ENCODE measurements at places on chromosomes 16 and 17. TPM values are rescaled to one million over a fixed set of nuclear protein-coding genes. Genes with fewer than 3 reads are reported as not detected.

DNA sequence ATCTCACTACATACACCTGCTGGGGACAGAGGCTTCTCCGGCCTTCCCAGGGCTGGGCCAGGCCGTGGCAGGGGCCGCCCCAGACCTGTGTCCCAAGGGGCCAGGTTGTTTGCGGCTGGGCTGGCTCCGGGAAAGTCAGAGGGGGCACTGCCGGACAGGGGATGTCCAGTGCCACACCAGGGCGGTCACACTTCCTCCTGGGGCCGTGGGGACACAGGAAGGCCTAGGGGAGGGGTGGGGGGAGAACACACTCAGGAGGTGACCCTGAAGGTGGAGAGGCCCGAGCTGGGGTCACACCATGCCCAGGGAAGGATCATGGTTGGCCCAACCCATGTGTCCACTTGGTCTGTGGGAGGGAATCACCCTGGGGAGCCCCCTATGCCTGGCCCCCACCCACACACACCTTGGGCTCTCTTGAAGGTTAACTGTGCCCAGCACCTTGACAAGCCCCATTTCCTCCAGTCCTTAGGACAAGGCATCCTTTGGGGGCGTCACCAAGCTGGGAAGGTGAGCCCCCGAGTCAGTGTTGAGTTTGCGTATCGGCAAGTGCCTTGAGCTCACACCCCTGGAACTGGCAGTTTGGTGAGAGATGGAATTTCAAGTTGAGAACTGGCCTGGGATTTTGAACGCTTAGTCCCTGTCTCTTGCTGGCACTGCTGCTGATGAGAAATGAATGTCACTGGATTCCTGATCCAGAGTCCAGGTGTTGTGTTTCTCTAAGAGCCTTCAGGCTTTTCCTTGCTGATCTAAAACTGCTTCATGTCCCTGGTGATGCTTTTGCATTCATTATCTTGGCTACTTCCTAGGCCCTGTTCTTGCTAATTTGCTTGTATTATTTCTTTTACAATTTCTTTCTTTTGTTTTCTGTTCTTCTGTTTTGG, 7.7 kb upstream of the ACTG1 start:
- no peak for DNase-seq
- H3K27ac ChIP-seq: no peak overlapping the region
- H3K27me3 ChIP-seq: no peaks in the 10 kb centered on the region
- H3K4me3 ChIP-seq: no peak overlapping the region
- H3K36me3 ChIP-seq: no peaks in the 10 kb centered on the region

GRCh38 chr17:51251010-51251409, 8.8 kb downstream of the MBTD1 start:
- no peak for DNase-seq
- peak overlapping the region; percentile 24 for H3K27ac ChIP-seq
- H3K36me3 ChIP-seq: peaks cover 32% of the 10 kb centered on the region
- H3K4me3 ChIP-seq: no peak overlapping the region
- peaks cover 19% of the 10 kb centered on the region for H3K4me1 ChIP-seq

PRDM7 gene
- total RNA-seq: not detected

- no peak for DNase-seq
- H3K4me3 ChIP-seq: no peak overlapping the region
- H3K4me1 ChIP-seq: no peaks in the 10 kb centered on the region
Measured at GRCh38 chr17:29068818-29069217, 25.9 kb downstream of the PIPOX start.

DNA sequence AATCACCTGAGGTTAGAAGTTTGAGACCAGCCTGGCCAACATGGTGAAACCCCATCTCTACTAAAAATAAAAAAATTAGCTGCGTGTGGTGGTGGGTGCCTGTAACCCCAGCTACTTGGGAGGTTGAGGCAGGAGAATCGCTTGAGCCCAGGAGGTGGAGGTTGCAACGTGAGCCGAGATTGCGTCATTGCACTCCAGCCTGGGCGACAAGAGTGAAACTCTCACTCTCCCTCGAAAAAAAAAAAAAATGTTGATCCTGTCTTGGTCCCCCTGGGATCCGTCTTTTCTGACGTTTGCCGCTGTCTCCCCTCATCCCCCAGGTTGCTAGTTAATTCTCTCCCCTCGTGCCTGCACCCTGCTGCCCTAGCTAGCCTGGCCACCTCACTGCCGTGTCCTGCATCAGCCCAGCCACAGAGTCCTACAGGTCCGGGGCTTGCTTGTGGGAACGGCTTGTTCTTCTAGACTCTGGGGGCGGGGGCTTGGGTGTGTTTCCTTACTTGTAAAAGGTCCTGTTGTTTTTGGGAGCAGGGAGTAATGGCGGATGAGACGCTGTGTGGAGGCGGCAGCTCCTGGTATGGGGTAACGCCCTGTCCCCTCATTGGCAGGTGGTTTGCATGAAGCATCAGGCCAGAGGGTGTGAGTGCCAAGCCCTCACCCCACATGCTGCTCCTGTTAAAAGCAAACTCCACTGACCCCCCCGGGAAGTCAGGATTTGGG, 44.6 kb downstream of the PGS1 start:
- peaks cover 45% of the 10 kb centered on the region for H3K4me1 ChIP-seq
- DNase-seq: no peak
- no peak overlapping the region for H3K27ac ChIP-seq
- no peak overlapping the region for H3K4me3 ChIP-seq
- no peaks in the 10 kb centered on the region for H3K27me3 ChIP-seq

GRCh38 chr16:85863384-85863774, 35.6 kb upstream of the IRF8 start:
- no peaks in the 10 kb centered on the region for H3K4me1 ChIP-seq
- no peak overlapping the region for H3K4me3 ChIP-seq
- no peak for DNase-seq
- H3K36me3 ChIP-seq: no peaks in the 10 kb centered on the region
- H3K27ac ChIP-seq: no peak overlapping the region

GRCh38 chr17:60160829-60161501, 11.2 kb downstream of the CA4 start:
- peaks cover 20% of the 10 kb centered on the region for H3K27me3 ChIP-seq
- H3K27ac ChIP-seq: no peak overlapping the region
- H3K4me1 ChIP-seq: peaks cover 5% of the 10 kb centered on the region

CDK12 gene
- total RNA-seq: 59.0 TPM

- no peak overlapping the region for H3K4me3 ChIP-seq
- H3K4me1 ChIP-seq: no peaks in the 10 kb centered on the region
Measured at GRCh38 chr16:22977294-22977697, 163.3 kb downstream of the HS3ST2 start.
